ENCODE measurements at places on chromosomes 16 and 17.
A peak's percentile ranks its signal among the peaks of the same experiment; 100 is the strongest.

DNA sequence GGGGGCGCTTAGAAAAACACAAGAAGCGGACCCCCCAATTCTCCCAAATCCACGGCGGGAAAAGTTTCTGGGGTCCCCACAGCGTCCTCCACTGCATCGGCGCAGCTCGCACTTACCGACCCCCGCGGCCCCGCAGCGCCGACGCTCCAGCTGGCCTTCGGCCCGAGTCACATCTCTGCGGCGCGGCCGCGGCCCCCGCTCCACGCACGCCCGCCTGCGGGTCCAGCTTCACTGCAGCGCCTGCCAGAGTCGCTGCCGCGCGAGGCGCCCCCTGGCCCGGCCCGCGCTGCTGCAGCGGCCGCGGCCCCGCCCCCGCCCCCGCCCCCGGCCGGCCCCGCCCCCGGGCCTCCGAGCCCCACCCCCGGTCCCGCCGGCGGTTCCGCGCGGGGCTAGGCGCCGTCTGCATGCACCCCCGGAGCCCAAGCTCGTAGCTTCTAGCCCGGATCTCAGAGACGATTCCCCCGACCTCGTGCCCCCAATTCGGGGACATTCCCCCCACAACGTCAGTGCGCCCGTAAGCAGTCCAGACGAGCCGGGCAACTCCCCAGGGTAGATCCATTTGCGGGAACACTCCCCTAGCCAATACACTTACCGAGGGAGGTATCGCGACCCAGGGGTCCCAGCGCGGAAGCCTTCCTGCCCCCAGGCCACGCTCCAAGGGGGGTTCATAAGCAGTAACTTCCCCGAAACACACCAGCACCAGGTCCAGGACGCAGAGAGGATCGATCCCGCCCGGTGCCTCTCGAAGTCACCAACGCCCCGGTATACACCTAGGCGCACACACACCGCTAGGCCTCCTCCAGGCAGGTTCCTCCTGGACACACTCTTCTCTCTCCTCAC, at the start of gene GPRC5B:
GPRC5B (minus strand) TSS at position 238 of the 840 bp plus-strand sequence. CDS start 12,003 bp downstream, outside the sequence.
- DNase-seq, result no peak

DNA sequence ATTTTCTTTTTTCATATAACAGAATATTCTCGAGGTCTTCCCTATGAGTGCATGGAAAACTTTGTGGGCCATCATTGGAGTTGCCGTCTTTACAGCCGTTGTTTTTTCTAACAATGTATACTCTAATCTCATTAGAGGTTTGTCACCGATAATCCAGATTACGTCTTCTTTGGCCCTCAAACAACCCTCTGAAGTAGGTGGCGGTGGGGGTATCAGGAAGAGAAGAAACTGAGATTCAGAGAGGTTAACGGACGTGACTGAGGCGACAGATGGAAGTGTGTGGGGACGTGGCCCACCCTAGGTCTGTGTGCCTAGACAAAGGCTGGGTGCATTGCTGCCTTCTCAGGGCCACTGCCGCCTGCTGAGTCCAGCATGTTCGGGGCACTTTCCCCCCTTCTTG, 63.7 kb downstream of the RPTOR start:
- DNase-seq, result no peak

DNA sequence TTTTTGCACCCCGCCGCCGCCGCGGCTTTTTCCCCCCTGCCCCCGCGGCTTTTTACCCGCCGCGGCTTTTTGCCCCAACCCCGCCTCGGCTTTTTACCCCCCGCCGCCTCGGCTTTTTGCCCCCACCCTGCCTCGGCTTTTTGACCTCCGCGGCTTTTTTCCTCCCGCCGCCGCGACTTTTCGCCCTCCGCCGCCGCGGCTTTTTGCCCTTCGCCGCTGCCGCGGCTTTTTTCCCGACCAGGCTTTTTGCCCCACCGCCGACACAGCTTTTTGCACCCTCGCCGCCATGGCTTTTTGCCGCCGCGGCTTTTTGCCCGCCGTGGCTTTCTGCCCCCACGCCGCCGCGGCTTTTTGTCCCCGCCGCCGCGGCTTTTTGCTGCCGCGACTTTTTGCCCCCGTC, 137.0 kb upstream of the TP53TG3D start:
- no peak for DNase-seq

GRCh38 chr16:57031156-57031555, 41.8 kb downstream of the NLRC5 start:
- no peak for DNase-seq

DNA sequence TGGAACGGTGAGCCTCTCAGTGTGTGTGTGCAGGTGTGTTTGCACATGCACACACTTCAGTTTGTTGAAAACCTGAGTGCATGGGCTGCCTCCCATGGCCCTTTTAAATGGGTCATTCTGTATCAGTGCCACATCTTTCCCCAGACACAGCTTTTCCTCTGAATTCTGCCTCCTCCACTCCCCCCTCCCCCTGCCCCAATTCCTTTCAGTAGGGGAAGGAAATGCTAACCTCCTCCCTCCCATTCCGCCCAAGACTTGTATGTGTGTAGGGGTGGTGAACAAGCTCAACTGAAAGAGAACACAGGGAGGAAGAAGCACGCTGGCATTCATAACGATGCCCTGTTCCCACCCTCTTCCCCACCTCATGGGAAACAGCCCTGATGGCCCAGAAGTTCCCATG, 34.3 kb downstream of the C17orf75 start:
- no peak for DNase-seq

- DNase-seq, result no peak
Measured at GRCh38 chr16:68059804-68060203, 25.4 kb upstream of the NFATC3 start.

GRCh38 chr17:47076171-47076570, 97.1 kb upstream of the RPRML start:
- no peak for DNase-seq

- no peak for DNase-seq
Measured at GRCh38 chr16:54164789-54165173, 121.8 kb downstream of the IRX3 start.

DNA sequence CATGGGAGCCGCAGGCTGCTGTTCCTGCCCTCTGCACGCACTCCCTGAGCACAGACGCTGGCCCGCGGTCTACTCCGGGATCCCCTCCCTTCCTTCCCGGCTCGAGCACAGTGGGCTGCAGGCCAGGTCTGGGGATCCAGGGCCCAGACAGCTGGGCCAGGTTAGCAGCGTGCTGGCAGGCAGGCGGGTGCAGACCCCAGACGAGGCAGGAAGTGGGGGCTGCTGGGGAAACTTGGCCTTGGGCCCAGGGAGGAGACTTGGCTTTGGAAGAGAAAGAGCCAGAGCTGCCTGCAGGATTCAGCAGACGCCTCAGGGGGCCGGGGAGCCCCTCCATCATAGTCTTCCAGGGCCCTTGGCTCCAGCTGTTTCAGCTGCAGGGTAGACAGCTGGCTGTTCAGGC, 30.2 kb upstream of the ABCC3 start:
- DNase-seq, result no peak

DNA sequence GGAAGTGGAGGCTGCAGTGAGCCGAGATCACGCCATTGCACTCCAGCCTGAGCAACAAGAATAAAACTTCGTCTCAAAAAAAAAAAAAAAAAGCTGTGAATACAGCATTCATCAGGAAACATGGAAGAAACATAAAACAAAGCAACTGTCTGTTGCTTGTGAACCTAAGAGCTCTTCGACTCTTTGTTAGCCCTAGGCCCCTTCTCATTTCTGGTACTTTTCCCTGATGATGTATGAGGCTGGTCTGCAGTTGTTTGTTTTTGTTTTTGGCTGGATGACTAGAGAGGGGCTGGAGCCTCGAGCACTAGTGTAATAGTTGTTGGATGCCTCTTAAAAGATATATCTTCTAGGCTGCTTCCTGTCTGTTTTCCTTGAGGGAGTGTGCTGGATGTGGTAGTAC, 113.5 kb downstream of the MAP2K6 start:
- DNase-seq, result no peak

- DNase-seq, result no peak
Measured at GRCh38 chr16:4691666-4692412, 1.5 kb upstream of the NUDT16L1 start.

DNA sequence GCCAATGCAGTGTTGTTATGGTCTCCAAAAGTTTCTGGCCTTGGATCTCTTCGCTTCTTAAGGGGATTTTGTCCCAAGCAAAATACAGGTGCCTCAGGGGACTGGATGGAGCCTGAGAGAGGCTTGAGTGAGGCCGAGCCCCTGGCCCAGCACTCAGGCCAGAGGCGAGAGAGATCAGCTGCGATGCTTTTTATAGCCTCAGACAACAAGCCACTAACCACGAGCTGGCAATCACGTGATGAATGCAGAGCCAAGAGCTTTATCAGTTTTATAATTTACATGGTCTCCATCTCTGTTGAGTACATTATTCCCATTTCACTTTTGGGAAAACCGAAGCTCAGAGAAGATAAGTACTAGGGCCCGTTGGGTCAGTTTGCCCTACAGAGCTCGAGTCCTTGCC, 360.0 kb upstream of the CDH5 start:
- no peak for DNase-seq

GRCh38 chr16:9645911-9646310, 536.3 kb downstream of the GRIN2A start:
- no peak for DNase-seq

- DNase-seq, result no peak
Measured at GRCh38 chr17:63840591-63841349, 1.7 kb downstream of the SMARCD2 start.

DNA sequence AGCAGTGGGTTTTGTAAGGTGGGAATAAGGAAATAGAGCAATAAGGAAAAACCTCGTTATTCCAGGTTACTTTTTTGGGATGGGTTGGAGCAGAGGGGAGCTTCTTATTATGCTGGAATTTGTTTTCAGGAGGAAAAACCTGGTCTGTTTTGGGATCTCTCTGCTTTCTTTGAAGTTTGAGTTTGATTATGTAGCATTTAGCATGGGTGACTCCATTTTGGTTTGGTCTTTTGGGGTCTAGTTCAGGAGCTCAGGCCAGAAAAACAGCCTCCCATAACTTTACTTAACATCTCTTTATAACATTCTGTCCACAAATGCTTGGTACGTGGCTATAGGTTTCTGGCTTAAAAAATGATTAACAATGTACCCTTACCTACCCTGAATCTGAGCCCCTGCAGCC, 8.5 kb upstream of the ZG16 start:
- no peak for DNase-seq

GRCh38 chr17:61597607-61598006, 6.6 kb upstream of the NACA2 start:
- no peak for DNase-seq

DNA sequence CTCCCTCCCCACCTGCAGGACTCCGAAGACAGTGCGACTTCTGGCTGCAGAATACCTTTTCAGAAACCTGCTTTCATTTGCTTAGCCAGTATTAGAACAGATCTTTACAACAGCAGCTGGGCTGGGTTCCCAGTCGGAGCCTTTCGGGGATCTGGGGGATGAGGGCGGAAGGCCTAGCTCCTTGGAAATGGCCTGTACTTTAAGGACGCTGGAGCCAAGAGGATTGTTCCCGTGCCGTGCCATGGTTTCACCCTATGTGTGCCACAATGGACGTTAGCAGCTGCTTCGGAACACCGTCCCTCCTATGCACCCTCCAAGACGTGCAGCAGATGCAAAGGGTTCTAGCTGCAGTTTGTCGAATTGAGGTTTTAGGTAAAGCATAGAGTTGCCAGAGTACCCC, 16.2 kb downstream of the KCTD2 start:
- no peak for DNase-seq

- no peak for DNase-seq
Measured at GRCh38 chr16:83245061-83245460, 562.7 kb upstream of the HSBP1 start.

GRCh38 chr17:8326511-8327302, 12.9 kb upstream of the ODF4 start:
- DNase-seq, result no peak

- no peak for DNase-seq
Measured at GRCh38 chr16:66228792-66229191, 137.7 kb upstream of the CDH5 start.

DNA sequence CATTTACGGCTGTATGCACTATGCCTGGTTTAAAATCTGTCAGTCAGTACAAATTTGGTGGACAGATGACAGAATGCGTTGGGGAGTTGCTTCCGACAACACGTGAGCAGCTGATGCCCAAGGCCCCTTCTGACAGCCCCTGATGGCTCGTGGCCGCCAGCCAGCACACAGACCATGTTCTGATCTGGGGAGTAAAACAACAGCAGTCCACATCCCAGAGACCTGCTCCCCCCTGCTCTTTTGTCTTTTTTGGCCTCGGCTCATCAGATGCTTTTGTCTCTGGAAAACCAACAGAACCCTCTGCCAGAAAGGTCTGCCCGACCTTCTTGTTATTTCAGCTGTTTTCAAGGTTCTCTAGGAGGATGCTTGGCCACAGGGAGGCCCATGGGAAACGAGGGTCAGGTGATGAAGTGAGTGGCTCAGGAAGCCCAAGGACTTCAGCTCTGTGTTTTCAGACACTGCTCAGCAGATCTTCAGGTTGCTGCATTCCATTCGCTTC, 10.8 kb downstream of the ARSG start:
- DNase-seq, result no peak

GRCh38 chr17:57279432-57279831, 23.1 kb downstream of the MSI2 start:
- no peak for DNase-seq

- peak; percentile 23 for DNase-seq
Measured at GRCh38 chr17:35046740-35047283, 16.7 kb downstream of the RFFL start.

- no peak for DNase-seq
Measured at GRCh38 chr16:81437865-81438264, 6.7 kb upstream of the CMIP start.

GRCh38 chr16:23257682-23258081, 44.4 kb upstream of the SCNN1B start:
- no peak for DNase-seq

GRCh38 chr17:63928172-63928666, 3.9 kb downstream of the CD79B start:
- no peak for DNase-seq

GRCh38 chr16:79483336-79483735, 117.2 kb downstream of the MAF start:
- no peak for DNase-seq

GRCh38 chr17:81076141-81076679, 41.3 kb downstream of the BAIAP2 start:
- no peak for DNase-seq

- DNase-seq, result no peak
Measured at GRCh38 chr17:69743091-69743490, 328.6 kb downstream of the MAP2K6 start.

DNA sequence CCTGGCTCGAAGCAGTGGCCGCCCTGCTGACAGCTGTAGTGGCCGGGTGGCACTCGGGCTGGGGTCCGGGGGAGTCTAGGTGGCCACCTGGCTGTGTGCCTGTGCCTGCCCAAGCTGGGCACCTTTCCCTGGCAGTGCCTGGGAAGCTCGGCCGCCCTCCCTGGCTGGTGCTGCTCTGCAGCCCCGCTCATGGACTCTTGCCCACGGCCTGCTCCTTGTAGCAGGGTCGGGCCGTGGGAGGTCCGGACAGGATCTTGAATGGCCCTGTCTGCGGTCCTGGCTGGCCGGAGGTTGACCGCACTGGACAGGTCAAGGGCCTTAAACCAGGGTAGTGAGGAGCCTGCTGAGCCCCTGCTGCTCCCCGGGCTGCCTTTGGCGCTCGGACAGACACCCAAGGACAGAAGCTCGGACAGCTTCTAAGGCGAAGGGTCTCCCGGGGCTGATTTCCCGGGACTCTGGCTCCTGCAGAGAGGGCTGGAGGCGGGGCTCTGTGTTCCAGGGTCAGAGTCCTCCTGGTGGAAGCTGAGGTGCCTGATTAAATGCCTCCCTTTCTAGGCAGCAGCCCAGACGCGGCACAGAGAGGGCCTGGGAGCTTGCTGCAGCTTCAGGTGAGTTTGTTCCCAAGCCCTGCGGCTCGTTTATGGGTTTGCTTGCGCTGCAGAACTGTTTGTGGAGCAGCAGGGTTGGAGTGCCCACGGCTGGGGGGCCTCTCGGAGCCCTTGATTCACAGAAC, 6.0 kb downstream of the CAPN15 start:
- no peak for DNase-seq

All from stimulated activated CD4-positive, alpha-beta T cell treated with anti-CD3 and anti-CD28 coated beads, Interleukin-1b, Interleukin-23, amount 100 ng/mL, for 1 hour (primary cell).